Stimulated activated CD4-positive, alpha-beta T cell treated with anti-CD3 and anti-CD28 coated beads, Interleukin-1b, Interleukin-23, amount 100 ng/mL, for 1 hour (primary cell): ENCODE measurements at places on chromosomes 1 and 21.

DNA sequence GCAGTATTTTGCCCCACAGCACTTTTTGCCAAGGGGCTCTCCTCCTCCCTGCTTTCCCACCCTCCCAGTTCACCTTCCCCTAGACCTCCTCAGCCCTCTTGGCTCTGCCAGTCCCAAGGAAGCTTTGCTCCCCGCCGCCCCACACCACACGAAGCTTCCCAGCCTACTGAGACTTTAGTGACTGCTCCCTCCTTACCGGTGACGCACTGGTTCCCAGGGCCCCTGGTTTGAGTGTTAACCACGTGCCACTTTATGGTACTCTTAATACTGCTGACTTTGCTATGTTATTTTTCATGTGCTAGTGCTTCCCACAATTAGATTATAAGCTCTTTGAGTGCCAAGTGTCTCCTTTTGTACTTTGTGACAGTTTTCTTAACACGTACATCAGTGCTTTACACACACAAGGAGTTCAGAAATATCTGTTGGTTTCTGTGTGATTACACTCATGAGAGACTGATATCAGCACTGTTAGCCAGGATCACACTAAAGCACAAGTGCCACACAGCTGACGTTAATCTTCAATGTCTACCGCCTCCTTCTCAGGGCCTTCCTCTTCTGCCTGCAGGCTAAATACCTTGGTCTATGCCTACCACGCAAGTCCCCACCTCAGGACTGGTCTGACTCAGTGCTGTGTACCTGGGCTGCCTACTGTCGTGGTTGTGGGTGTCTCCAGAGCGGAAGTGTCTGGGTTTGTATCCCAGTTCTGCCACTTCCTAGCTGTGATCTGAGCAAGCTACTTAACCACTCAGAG, 61.0 kb downstream of the DNTTIP2 start:
- DNase-seq, result peak; percentile 3

GRCh38 chr1:29786195-29786594, 549.9 kb downstream of the PTPRU start:
- DNase-seq, result no peak

DNA sequence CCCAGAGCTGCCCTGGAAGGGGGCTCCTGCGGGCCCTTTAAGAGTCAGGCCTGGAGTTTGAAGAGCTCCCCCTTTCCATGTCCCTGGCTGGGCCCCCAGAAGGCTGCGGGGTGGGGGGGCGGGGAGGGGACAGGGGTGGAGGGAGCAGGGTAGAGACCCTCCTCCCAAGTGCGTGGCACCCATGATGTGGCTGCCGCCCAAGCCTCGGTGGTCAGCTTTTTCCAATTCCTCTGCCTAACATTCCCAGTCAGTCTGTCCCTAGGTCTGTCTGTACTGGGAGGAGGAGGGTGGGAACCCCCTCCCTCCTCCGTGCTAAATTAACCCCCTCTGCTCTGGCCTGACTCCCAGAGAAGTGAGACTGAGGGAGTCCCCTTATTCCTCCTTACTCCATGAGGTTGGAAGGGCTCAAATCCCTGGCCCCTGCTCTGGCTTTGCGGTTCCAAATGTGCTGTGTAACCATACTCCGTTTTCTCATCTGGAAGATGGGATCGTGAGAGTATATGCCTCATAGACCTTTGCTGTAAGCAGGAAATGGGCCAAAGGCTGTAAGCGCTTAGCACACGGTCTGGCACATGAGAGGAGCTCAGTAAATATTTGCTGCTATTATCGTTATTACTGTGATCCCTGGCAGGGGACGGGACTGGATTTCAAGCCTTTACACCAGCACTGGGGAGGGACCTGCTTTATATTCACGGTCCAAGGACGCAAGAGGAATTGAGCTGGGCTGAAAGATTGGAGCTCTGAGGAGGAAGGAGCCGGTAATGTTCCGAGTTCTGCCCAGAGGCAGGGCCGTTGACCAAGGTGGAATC, 658 bp upstream of the COL16A1 start:
- DNase-seq, result no peak

DNA sequence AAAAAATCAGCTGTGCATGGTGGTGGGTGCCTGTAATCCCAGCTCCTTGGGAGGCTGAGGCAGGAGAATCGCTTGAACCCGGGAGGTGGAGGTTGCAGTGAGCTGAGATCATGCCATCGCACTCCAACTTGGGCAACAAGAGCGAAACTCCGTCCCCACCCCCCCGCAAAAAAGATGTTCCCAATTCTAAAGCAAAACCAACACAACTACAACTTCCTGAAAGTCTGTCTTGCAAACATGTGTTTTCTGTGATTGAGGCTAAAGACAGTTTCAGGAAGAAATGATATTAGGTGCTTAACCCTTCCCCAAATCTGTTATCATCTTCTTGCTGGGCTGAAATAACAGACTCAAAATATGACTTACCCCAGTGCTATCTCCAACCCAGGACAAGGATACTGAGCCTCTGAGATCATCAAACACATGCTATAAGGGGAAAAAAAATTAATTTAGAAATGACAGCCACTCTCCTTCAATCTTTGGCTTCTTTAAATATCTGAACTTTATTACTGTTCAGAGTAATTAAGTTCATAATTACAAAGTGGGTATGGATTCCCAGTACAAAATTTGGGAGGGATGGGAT, 28.5 kb downstream of the SORT1 start:
- no peak for DNase-seq

GRCh38 chr1:43214501-43215444, 42.6 kb downstream of the CFAP57 start:
- no peak for DNase-seq

DNA sequence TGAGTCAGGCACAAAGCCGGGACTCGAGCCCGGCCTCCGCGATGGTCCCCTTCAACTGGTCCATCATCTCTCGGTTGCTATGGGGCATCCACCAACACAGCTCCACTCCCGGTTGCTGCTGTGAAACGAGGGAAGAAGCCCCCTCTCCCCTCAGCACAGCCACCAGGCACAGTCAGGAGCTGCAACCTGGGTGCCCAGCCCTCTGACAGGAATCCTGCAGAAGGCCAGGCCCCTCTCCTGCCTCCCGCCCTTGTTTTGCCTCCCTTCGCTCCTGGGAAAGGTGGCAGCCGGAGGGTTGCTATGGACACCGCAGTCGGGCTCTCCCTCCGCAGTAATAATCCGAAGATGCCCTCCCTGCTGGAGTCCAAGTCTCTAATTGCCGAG, 8.9 kb upstream of the KCNN3 start:
- no peak for DNase-seq
